Calu3 (cell line): ENCODE measurements at places on chromosomes 13 and 19. TPM values are rescaled to one million over a fixed set of nuclear protein-coding genes. Genes with fewer than 3 reads are reported as not detected.

DLL3 gene
- total RNA-seq: 0.19 and 0.42 TPM in 2 replicates

DNA sequence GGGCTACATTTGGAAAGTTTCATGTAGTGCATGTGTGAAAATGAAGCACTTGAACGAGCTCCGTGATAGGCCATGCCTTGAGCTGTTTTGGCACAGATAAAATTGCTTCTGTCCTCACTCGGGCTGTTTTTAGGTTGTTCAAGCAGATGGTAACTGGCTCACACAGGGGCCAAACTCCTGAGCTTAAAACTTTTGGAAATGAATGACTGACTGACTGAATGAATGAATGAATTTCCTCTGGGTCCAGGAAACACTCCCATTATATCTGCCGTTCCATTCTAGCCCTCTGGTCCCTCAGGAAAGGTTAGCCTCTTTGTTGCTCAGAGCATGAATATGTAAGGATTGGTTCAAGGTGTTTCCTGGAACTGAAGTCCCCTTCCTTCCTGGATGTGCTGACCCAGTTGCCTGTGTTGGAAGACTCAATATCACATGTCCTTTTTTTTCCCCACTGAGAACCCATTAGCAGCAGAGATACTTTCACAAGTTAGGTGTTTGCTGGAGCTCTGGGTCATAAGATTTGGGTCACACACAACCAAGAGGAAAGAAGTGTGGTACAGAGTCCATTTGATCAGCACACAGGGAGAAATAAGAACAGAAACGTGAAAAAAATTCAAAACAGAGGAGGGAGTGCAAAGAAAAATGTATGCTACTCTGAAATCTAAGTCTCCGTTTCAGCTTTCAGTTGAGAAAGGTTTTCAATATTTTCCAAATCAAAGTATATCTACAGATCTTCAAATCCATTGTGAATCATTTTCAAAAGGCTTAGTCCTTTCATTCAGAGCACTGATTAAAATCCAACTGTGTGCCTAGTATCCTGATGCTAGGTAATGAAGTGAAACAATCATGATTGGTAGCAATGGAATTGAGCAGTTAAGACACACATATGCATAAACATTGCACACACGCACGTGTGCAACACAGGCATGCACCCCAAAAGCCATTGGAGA is 18.9 kb downstream of the MBNL2 start:
- H3K27ac ChIP-seq: no peak overlapping the region
- no peak for DNase-seq
- H3K4me3 ChIP-seq: no peak overlapping the region
- peaks cover 15% of the 10 kb centered on the region for H3K36me3 ChIP-seq
- no peaks in the 10 kb centered on the region for H3K27me3 ChIP-seq

NKPD1 gene
- 0.64 TPM in 2 replicates for total RNA-seq

DNA sequence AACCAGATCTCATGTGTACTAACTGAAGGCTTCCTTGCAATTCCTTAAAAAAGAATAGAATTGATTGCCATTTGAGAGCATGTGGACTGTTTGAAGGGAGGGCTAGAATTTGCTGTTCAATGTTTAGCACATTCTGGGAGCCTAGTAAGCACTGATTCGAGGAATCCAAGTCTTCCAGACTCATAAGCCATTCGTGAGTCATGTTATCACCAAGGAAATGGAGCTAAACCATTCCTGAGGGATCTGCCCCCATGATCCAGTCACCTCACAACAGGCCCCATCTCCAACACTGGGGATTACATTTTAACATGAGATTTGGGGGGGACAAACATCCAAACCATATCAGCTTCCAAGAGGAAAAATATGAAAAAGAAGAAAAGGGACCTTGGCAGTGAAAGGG is 276.4 kb downstream of the KCNRG start:
- H3K36me3 ChIP-seq: no peaks in the 10 kb centered on the region
- no peaks in the 10 kb centered on the region for H3K27me3 ChIP-seq
- H3K4me1 ChIP-seq: no peaks in the 10 kb centered on the region
- DNase-seq: no peak

DNA sequence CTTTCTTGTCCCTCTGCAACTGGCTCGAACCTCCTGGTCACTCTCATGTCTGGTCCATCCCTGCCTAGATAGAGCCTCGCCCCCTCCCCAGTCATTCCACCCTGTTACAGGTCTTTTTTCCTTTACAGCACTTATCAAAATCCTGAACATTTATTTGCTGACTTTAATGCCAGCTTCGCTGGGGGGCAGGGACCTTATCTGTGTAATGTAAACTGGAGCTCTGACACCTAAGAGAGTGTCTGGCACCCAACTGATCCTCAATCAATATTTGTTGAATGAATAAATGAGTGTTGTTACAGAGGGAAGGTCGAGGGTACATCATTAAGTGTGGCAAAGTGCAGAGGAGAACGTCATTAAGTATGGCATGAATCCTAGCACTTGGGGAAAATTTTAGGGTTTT is 16.7 kb downstream of the FAAP24 start:
- H3K36me3 ChIP-seq: peaks cover 47% of the 10 kb centered on the region
- H3K27ac ChIP-seq: peak overlapping the region; percentile 4
- no peaks in the 10 kb centered on the region for H3K27me3 ChIP-seq
- H3K4me3 ChIP-seq: no peak overlapping the region
- H3K4me1 ChIP-seq: no peaks in the 10 kb centered on the region

DNA sequence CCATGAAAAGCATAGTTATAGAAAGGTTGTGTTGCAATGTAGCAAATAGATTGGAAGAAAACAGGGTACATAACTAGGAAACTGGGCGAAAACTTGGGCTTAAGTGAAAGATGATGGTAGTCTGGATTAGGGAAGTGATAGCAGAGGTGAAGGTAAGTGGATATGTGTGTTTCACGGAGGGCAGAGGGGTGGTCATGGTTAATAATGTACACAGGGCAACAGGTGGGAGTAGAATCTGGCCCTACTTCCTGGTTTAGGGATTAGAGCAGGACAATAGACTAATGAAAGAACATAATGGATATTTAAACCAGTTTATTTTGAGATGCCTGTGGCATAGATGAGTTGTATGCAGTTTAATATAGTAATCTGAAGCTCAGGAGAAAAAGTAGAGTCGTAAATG is 257.3 kb upstream of the SPRY2 start:
- H3K27me3 ChIP-seq: no peaks in the 10 kb centered on the region
- H3K4me1 ChIP-seq: no peaks in the 10 kb centered on the region
- H3K27ac ChIP-seq: no peak overlapping the region
- no peak overlapping the region for H3K4me3 ChIP-seq
- DNase-seq: no peak

DNA sequence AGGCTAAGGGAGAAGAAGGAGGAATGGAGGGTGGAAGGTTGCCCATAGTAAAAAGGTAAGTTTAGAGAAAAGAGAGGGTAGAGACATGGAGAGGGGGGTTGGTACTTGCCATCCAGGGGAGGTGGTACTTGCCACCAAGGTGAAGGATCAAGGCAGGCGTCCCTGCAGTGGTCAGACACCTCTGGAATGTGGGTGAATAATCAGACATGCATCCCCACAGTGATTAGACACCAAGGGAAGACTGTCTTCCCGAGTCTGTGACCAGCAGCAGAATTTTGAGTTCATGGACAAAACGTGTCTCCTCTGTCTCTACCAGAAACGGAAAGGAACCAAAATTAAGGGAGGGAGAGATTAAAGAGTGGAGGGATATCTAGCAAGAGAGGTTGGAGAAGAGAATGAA is 27.1 kb upstream of the IGFL1 start:
- peaks cover 67% of the 10 kb centered on the region for H3K27me3 ChIP-seq
- H3K4me1 ChIP-seq: peaks cover 9% of the 10 kb centered on the region
- no peak overlapping the region for H3K4me3 ChIP-seq

- H3K27ac ChIP-seq: no peak overlapping the region
- H3K27me3 ChIP-seq: no peaks in the 10 kb centered on the region
- no peak for DNase-seq
- no peak overlapping the region for H3K4me3 ChIP-seq
- H3K36me3 ChIP-seq: no peaks in the 10 kb centered on the region
Observed at GRCh38 chr13:23518231-23518630, 52.0 kb upstream of the TNFRSF19 start.
